ENCODE measurements at places on chromosomes 11 and 22. TPM values are rescaled to one million over a fixed set of nuclear protein-coding genes. Genes with fewer than 3 reads are reported as not detected.

Gene OR5D14
- not detected for total RNA-seq

Gene NXPE1
- not detected for total RNA-seq

Gene ATXN10
- 119 TPM for total RNA-seq

Gene OR2AG1
- not detected for total RNA-seq

Gene MRE11
- total RNA-seq, result 45.8 TPM

Gene MACROD1
- total RNA-seq, result 26.7 TPM

DNA sequence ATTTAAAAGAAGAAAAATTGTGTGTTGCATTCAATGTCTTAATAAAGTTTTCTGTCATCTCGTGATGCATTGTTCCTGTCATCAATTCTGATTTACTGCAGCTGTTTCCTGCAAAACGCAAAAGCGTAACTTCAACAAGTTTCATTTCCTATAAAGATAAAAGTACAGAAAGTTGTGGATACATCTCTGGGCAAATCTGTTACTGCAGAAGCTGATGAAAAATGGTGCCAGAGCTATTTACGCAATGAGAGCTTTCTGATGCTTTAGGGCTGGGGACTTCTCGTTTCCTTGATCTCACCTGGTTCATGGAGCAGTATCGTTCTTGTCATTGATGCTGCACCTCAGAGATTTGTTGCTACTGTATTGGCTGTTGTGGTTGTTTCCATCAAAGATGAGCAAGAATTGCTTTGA, 15.5 kb upstream of the MS4A12 start:
- DNase-seq, result no peak

DNA sequence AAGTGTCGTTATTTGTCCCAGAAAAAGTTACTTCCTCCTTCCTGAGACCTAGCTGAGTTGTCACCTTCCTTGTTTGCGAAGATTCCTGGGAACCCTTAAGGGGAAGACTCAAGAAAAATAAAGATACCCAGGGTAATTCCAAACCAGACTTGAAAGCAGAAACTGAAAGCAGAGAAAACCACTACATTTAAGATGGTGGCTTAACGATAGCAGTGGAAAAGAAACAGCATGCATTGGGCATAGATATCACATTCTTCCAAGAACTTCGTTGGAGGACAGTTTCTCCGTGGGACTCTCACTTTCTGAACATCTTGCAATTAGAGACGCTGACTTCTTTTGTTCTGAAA, 89.1 kb downstream of the FAM76B start:
- DNase-seq, result no peak

DNA sequence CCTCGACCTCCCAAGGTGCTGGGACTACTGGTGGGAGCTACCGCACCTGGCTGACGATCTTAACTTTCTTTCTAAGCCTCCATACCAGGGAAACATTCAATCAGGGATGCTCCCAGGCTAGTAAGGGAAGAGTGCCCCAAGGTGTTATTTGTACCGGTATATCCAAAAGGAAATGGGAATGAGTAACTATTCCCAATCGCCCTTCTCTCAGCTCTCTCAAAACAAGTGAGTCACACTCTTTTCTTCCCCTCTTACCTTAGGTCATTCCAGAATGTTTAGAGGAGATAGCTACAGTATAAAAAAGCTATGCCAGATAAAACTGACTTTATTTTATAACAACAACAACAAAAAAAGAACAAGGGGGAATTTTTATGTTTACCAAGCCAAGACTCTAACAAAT, 13.7 kb downstream of the DCDC1 start:
- no peak for DNase-seq

DNA sequence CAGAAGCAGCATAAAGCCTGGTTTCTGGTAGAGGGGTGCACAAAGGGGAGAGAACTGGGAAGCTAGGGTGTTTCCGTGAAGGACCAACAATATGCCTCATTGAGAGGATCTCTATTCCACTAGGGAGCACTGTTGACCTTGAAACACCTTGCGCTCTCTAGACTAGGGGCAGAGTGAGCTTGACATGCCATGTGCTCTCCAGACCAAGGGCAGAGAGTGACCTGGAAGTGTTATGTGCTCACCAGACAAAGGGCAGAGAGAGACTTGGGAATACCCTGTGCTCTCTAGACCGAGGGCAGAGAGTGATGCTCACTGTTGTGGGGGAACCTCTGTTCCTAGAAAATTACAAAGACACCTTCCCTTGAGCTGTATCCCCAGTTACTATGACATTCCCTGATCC, 15.2 kb upstream of the EI24 start:
- no peak for DNase-seq

DNA sequence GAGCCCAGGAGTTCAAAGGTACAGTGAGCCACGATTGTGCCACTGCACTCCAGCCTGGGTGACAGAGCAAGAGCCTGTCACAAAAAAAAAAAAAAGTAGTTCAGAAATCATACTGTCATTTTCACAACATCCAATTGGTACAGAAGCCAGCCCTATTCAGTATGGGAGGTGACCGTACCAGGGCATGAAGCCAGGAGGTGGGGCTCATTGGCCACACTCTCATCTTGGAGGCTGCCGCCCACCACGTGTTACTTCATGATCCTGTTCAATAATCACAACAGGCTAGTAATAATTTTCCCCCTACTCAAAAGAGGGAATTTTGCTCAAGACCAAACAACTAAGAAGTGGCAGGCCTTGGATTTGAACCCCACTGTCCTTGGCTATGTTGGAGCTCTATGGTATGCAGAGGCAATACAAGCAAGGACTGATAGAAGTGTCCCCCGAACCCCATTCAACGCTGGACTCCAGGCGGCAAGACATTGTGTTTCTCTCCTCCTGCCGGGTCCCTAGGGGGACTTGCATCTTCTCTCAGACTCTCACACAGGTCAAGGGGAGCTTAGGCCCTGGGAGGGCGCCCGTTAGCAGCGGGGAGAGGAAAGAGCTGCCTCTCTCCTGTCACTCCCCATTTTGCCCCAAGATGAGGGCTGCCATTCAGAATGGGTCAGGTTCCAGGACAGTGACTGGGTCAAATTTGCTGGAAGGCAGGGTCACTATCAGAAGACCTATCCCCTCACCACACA, 40.2 kb upstream of the EMID1 start:
- no peak for DNase-seq

GRCh38 chr22:39717099-39717498, 146.5 kb downstream of the CACNA1I start:
- no peak for DNase-seq

- no peak for DNase-seq
Observed at GRCh38 chr22:27170491-27170890, 513.1 kb downstream of the MIAT start.

- no peak for DNase-seq
Observed at GRCh38 chr11:30559004-30559403, 27.1 kb downstream of the MPPED2 start.

- DNase-seq, result peak; percentile 20
Observed at GRCh38 chr11:34468209-34468841, 29.6 kb downstream of the CAT start.

DNA sequence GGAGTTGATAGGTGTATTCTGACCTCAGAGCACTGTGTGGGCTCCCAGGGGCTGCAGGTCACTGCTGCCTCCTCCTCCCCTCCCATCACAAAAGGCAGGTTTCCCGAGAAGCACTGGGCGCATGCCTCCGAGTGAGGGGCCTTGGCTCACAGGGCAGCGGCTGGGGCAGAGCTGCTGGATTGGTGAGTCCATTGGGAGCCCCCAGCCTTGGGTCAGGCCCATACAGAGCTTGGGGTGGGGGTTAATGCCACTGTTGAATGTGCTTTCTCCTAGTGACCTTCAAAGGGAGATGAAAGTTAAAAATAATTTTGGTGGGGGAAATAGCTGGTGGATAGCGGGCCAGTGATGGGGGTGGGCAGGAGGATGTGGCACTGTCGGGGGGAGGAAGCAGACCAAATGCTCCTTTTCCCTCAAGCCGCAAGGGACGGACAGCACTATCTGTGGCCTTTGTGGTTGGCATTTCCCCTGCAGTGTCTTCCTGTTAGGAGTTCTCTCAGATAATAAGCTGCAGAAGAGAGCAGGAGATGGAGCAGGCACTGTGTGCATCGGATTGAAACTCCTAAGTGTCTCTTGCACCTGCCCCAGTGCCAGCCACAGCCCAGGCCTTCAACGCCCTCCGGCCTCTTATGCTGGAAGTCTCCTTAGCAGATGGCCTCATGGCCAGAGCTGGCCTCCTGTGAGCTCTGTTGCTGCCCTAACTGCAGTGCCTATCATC, 3.2 kb downstream of the TUBA8 start:
- no peak for DNase-seq

- DNase-seq, result peak; percentile 63
Observed at GRCh38 chr11:59560702-59561473, 49.5 kb downstream of the OR4D9 start.

DNA sequence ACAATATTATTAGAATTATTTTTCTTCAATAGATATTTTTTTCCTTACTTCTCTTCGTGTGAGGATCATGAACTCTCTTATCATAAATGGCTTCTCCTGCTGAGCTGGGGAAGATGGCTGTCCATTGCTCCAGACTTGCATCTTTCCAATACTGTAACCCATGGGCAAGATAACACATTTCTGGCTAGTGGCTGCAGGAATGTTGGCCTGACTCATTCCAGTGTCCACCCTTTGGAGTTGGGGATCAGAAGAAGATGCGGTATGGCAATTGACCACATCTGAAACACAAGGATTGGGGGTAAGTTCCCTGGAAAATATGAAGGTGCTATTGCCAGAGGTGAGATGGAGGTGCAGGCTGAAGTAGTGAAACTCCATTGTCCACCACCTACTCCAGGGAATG, 92.8 kb downstream of the FAR1 start:
- no peak for DNase-seq

GRCh38 chr11:110179064-110179463, 85.9 kb downstream of the ZC3H12C start:
- DNase-seq, result no peak

GRCh38 chr11:86524620-86525352, 147.6 kb downstream of the ME3 start:
- no peak for DNase-seq

- peak; percentile 43 for DNase-seq
Observed at GRCh38 chr11:124069429-124070401, 28.6 kb upstream of the OR10G7 start.

GRCh38 chr11:37264060-37264459, 666.0 kb upstream of the RAG2 start:
- no peak for DNase-seq

- no peak for DNase-seq
Observed at GRCh38 chr11:10617551-10617950, 49.1 kb upstream of the LYVE1 start.
